ENCODE measurements at places on chromosomes 7 and 10.

DNA sequence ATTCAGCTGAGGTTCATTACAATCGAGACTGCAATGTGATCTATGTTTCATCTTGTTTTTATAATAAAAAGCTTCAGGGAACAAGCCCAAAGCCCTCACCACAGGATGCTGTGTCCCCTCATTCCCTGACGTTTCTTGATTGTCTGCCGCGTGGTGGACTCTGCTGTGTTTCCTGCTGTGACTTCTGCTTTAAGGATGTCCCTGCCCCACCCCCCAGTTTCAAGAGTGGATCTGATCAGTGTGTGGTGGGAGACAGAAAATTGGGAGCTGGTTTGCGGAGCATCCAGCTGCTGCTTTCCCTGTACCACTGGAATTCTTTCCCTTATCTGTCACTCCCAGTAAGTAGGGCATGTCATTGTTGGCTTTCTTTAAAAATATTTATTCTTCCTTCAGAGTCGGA lies 86.2 kb downstream of the CREM start:
- no peak for DNase-seq

DNA sequence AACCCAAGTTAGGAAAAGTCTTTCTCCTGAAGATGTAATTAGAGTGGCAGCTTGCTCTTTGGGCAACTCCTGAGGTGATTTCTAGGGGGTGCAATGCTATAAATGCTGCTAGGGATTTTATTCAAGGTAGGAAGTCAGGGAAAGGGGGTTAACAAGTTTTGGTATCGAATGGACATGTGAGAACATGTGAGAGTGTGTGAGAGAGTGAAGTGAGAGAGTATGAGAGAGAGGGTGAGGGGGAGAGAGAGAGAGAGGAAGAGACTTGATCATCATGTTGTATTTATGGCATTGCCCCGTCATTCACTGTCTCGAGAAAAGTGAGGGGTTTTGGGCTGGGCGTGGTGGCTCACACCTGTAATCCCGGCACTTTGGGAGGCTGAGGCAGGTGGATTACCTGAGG lies 50.9 kb downstream of the MCU start:
- no peak for DNase-seq

- DNase-seq: no peak
Measured at GRCh38 chr7:118104812-118105441, 79.0 kb upstream of the LSM8 start.

- no peak for DNase-seq
Measured at GRCh38 chr10:113528876-113529275, 24.0 kb upstream of the HABP2 start.

DNA sequence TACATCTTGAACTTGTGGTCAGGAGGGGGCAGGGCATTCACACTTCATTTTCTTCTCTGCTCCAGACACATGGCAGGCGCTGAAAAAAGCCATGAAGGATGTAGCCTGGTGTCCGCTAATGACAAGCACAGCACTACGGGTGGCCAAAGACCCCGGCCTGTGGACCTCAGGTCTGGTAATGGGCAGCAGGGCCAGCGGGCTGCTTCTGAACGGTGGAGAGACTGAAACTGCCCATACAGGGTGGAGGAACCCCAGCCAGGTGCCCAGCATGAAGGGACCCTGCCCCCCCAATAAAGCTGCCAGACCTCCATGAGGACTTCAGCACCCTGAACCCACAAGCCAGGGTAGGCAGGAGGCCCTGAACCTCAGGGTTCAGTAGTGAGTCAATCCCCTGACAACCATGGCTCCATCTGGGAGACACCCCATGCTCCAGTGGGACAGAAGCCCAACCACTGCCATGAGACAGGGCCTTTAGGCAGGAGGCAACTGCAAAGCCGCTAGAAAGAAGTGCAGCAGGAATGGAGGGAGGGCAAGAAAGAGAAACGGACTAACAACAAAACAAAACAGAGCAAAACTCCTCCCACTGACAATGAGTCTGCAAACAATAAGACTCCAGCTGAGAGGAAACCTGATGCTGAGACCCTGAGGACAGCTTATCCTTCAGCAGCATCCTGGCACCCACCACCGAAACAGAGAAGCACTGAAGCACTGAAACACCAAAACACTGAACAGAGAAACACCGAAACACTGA lies 140.2 kb upstream of the PPP2R2D start:
- no peak for DNase-seq

GRCh38 chr10:58028597-58029366 lies 238.9 kb downstream of the IPMK start:
- no peak for DNase-seq

- DNase-seq: no peak
Measured at GRCh38 chr7:115682507-115682906, 348.1 kb downstream of the TFEC start.

DNA sequence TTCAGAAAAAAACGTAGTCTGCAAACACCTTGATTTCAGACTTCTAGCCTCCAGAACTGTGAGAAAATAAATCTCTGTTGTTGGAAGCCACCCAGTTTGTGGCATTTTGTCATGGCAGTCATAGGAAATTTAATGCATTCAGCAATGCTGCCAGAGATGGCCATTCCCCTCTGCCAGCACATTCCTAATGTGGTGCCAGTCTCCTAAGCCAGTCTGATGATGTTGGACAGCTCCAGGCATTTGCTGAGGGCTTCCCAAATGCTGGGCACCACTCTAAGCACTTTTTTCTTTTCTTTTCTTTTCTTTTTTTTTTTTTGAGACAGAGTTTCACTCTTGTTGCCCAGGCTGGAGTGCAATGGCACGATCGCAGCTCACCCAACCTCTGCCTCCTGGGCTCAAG lies 666.7 kb upstream of the C7orf33 start:
- no peak for DNase-seq

DNA sequence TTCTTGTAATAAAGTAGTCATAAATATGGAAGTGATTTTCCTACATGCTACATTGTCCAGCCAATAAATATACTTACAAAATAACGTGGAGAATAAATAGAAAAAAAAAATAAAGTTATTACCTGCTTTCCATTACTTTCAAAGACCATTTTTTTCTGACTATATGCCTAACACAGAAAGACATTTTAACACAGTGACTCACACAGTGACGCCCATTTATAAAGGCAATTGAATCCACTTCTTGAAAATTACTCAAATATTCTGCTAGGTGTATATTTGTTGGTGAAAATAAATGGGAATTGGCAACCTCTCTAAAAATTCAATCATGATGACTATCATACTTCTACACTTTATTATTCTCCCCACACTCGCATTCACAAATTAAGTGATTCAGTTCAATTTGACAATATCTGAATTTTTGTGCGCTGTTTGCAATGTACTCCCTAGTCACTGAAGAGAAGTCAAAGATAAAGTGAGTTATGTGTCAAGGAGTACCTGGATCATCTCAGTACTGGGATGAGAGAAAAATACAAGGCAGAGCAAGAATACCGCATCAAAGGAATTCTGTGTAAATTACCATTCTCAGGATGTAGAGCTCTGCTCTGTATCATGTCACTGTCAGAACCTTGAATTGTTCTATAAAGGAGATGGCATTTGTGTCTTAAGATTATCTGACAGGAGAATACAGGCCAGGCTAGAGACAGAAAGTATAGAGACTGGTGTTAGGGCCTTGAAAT lies 642.7 kb downstream of the IPMK start:
- DNase-seq: no peak

DNA sequence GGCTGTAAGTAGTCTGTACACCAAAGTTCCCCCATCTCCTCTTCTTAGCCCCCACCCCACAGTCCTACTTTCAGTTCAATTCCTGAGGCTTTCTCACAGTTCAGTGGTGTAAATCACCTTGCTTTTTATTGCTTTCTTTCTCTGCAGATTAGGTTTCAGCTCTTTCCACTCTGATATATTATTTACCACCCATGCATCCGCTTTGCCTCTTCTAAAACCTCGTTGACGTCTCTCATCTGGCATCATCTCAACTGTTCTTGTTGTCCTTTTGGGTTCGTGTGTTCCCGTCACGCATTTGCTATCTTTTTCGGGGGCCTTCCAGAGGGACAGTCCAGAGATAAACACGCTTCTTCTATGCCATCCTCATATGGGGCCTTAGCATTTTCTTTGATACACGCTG lies 597.9 kb upstream of the DPP6 start:
- DNase-seq: no peak

- DNase-seq: peak; percentile 35
Measured at GRCh38 chr7:30166155-30166840, 31.5 kb downstream of the MTURN start.

DNA sequence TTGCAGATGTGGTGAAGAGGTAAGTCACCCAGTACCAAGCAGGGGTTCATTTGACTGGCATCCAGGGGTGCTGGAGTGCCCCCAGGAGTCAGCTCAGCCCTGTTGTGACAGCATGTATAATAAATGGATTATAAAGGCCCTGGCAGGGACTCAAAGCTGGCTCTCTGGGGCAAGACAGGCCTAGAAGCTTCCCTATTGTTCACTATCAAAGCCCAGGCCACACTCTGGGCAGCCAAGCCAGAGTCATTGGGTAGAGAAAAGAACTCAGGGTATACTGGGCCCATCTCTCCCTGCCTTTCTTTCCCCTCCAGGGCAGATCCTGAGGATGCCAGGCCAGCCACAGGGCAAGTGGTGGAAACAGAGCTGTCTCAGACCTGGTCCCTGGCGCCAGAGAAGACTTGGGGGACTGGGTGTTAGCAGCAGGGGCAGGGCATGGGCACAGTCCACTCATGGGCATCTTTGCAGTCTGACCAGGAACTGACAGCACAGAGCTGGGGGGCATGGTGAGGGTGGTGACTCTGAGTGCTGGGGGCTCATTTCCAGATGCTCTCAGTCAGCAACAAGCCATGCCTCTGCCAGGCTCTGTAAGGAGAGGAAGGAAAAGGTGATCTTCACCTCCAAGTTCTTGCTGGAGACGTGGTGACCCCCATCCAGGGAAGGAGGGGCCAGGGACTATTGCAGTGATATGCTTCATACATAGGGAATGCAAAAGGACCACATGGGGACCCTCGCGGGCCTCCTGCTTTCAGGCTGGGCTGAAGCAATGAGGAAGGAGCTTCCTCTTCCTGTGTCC lies 11.7 kb downstream of the RBP3 start:
- no peak for DNase-seq

GRCh38 chr10:5862360-5862961 lies 27.2 kb downstream of the ANKRD16 start:
- no peak for DNase-seq

GRCh38 chr7:98231493-98232262 lies 20.4 kb downstream of the TECPR1 start:
- no peak for DNase-seq

DNA sequence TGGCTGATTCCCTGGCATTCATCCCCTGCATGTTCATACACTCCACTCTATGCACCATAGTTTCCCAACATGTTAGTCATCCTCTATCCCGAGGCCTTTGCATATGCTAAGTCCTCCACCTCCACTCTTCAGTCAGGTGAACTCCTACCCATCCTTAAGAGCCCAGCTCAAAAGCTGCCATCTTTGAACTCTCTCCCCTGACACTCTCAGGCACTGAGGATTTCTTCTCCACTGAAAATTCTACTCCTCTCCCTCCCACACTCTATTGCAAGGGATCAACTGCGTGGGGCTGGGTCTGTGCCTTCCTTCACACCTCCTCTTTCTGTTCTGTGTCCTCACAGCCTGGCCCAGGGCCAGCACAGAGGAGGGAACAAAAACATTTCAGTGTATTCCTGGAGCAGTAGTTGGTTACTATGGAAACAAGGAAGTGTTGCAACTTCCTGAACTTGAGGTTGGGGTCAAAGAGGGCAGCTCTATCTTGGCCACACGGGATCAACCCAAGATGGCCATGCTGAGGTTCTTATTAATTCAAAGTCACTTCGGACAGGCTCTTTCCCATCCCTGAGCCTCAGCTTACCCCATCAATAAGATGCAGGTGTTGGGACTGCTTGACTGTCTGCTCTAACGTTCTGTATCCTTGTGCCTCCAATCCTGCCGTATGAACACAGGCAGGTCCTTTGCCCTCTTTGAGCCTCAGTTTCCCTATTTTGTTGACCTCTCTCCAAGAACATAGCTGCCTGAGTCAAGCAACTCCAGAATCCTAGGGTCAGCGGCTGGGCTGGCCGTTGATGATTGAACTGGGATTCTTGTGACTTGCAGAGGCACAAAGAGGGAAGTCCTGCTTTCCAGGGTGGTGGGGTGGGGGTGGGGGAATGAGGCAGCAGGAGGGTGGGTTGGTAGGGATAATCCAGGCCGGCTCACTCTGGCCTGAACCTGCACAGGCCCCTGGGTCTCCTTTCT lies 15.5 kb downstream of the ZMIZ1 start:
- DNase-seq: no peak

DNA sequence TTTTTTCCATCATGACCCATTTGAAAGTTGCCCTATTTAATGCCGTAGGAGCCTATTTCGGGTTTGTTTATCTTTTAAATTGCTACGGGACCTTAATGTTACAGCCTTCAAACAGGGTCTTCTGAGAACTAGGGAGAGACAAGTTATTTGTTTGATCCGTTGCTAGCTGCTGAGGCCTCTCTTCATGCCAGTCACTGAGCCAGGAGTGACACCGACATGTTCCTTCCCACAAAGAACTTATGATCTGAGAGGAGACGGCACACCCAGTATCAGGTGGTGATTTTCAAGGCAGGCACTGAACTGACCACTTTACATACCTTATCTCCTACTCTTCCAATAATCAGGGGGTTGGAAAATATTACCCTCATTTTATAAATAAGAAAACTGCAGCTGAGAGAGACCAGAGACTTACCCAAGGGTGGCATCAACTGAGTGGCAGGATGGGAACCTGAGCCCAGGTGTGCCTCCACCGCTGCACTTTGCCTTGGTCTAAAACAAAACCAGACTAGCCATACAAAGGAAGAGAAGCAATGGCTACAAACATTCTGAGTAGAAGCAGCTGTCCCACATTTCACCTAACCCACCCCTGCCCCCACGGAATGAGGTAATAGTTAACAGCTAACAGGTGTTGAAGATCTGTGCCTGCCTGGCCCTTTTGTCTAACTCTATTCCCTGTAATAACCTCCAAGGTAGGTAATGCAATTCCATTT lies 40.5 kb downstream of the PPP1R3C start:
- DNase-seq: no peak

DNA sequence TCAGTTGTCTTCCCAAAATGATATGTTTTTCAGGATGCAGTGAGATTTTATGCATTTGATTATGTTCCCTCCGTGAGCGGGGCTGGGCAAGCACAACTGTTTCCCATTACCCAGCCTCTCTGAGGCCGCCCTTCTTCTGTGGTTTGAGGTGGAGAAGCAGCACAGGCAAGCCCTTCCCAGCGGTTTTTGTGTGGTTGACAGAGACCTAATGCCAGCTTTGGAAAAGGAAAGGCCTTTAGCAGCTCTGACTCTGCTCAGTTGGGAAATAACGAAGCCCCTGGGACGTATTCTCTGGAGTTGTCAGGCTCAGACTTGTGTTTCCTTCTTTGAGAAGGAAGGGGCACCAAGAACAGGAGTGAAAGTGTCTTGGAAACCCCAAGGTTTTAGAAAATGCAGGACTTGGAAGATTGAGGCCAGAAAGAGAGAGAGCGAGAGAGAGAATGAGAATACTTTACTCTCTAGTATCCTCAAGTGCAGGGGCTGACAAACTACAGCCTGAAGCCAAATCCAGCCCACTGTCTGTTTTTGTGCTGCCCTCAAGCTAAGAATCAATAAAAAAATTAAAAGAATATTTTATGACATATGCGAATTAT lies 20.6 kb upstream of the PDCD4 start:
- no peak for DNase-seq

DNA sequence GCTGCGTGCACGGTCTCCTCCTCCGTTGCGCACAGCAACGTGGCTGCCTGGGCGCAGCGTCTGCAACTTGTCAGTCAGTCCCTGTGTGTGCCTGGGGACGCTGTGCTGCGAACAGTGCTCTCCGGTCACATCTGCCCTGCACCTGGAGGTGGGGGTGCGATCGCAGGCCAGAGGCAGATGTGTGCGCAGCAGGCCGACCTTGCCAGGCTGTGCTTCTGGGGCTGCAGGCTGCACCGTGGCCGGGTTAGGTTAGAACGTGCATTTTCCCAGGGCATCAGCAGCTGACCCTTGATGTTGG lies 8.2 kb upstream of the GET4 start:
- no peak for DNase-seq

All from NCI-H1436 (cell line).